ENCODE measurements at places on chromosomes 2 and 18.

DNA sequence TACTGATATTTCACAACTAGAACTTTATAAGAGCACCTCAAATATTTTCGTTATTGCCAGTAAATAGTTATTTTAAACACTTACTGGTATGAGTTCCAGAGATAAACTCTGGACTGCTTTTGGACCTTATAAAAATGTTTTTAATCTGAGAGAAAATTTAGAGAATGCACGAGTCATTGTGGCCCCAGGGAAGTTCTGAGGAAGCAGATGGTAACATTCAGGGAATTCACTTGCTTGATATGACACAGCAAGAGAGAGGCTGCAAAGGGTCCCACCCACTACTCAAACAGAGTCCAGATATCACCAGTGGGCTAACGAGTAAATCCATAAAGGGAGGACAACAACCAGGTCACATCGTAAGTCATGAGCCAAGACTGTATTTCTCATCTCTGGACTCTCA is 526.8 kb downstream of the TDRD15 start:
- no peak for DNase-seq

DNA sequence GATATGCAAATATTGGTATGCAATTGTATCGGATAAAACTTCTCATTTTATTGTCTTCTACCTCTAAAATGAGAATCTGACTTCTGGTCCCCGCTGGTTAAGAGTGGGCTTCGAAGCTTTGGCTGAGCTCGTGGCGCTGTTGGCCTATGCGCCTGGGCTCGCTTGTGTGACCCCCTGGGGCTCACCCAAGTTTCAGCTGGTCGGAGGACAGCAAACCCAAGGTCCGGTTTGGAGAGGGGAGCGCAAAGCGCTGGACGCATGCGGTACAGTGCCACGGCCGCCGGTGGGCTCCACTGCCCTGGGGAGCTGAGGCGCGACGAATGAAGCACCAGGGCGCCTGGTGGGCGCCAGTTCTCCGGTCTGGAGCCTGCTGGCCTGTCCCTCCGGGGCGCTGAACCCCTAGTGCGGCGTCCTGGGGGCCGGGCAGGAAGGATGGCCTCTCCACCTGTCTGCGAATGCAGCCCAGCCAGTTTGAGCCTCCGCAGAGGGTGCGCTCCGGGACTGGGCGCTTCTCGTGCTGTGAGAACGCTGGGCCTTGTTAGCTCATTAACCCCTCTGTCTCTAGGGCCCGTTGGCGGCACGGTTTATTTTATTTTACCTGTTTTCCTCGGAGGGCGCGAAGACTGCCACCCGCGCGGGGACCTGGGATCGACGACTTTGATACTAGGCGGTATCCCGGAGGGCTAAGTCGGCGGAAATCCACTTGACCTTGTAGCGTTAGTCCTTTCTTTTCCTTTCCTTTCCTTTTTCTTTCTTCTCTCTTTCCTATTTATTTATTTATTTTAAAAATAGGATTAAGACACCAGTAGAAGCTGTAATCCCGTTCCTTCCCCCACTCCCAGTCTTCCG is 10.4 kb downstream of the MEIS1 start:
- no peak for DNase-seq

GRCh38 chr18:55401638-55402191 is 186.3 kb downstream of the TCF4 start:
- no peak for DNase-seq

DNA sequence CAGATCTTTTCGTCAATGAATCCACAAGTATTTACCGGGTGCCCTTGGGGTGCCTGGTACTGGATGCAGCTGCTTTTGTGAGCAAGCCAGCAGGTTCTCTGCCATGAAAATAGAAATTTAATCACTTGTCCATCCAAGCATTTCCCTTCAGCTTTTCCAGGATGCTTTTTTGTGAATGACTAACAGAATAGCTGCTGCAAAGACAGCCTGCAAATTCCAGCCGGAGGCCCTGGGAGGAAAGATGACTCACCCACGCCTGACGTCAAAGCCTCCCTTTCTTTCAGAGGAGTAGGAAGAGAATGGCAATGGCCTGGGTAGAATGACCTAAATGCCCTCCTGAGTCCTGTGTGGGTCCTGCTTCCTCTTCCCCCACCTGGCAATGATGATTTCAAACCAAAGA is 111.9 kb downstream of the AP1S3 start:
- no peak for DNase-seq

DNA sequence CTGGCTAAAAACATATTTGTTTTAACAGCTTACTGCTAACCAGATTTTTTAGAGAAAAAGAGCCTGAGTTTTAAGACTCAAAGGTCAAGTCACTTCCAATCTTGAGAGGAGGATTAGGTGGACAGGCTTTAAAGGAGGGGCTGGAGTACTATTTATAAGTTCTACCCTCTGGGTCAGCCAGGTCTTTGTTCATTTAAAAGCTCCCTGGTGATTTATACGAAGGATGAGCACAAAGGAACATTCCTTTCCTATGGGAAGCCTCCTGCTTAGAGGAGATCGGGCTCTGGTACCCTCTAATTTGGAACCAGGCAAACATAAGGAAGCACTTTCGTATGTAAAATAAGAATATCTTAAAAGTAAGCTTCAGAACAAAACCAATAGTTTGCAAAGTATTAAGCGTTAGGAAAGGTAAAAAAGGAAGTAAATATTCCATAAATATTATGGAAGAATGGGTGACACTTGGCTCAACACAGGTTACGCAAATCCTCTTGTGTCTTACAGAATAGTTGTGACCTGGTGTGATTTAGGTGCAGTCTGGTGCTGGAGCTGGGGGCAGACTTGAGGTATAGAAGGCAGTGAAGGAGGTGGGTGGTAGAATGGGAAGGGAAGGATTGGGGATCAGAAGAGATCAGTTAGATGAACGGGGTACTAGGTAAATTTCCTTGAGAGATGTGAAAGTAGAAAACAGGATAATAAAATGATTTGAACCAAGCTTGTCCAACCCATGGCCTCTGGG is 35.6 kb downstream of the PDE6D start:
- DNase-seq, result no peak

DNA sequence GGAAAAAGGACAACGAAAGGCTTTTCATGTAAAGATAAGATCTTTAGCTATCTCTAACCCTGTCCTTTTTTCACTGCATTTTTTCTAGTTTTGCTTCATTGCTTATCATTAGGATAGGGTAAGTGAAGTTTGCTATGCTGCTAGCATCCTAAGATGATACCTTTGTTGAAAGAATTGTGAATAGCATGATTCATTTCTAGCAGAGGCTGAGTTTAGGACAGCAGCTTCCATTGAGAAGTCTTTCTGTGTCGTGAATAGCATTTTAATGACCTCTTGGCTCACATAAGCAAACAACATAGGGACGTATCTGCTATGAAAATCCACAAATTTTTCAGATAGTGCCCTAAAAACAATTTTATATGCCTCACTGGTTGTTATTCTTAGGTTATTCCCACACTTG is 36.4 kb upstream of the GAREM2 start:
- no peak for DNase-seq

DNA sequence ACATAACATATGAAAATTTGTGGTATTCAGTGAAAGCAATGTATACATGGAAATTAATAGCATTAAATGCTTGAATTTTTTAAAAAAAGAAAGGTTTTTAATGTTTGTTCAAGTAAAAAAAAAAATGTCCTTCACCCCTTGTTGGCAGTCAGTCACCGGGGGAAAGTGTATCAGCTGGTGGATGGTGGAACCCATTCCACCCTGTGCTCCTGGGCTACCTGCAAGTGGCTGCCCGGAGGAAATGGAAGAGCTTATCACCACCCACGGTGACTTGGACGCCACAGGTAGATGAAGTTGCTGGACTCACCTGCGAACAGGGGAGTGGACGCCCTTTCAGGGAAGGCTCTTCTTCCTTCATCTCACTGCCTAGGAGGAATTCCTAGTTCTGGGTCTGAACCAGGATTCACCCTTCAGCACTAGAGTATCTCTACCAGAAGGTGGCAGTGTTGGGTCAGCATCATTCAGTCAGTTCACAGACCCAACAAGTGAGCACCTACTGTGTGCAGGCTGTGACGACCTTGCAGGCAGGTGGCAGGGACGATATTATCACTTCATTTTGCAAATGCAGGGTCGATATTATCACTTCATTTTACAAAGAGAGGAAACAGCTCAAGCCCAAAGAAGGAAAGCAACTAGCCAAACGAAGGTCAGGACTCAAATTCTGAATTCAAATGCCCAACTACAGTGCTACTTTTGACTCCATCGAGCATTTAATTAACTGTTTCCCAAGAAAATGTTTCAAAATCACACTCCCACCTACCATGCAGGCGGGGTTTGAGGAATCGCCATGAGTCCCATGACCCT is 35.8 kb downstream of the CIB4 start:
- DNase-seq, result peak; percentile 67
